CD8-positive, alpha-beta memory T cell (primary cell): ENCODE measurements at places on chromosomes 4 and X.

DNA sequence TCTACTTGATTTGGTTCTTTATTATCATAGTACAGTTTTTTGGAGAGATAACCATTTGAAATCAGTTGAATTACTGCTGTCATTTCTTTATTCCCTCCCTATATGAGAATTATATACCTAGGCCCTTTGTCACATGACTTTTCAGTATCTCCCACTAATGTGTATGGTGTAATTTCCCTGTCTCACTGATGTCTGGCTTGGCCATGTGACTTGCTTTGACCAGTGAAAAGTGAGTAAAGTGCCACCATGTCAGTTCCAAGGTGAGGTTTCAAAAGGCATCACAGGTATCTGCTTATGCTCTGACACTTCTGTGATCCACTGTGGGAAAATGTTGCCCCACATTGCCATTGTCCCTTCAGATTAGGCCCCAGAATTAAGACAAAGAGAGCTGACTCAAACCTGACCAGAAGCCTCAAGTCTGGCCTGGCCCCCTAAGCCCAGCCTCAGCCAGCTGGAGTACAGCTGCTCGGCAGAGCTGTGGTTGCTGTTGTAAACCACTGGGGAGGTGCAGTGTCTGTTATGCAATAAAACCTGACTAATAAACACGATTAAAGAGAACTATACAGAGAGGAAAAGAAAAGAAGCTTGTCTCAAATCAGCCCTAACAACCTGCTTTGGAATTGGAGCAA lies 27.5 kb downstream of the SETD7 start:
- peak; percentile 19 for DNase-seq
- no peak overlapping the region for H3K27ac ChIP-seq
- no peak overlapping the region for H3K4me3 ChIP-seq
- no peaks in the 10 kb centered on the region for H3K27me3 ChIP-seq
- H3K36me3 ChIP-seq = no peaks in the 10 kb centered on the region

GRCh38 chrX:16528620-16529019 lies 121.3 kb upstream of the S100G start:
- H3K4me1 ChIP-seq = peaks cover 23% of the 10 kb centered on the region
- no peaks in the 10 kb centered on the region for H3K27me3 ChIP-seq
- H3K4me3 ChIP-seq = no peak overlapping the region
- no peaks in the 10 kb centered on the region for H3K36me3 ChIP-seq

- no peak for DNase-seq
- H3K4me3 ChIP-seq = no peak overlapping the region
- H3K27ac ChIP-seq = no peak overlapping the region
- H3K27me3 ChIP-seq = no peaks in the 10 kb centered on the region
- H3K36me3 ChIP-seq = no peaks in the 10 kb centered on the region
- H3K4me1 ChIP-seq = no peaks in the 10 kb centered on the region
Measured at GRCh38 chr4:147960971-147961370, 229.1 kb downstream of the ARHGAP10 start.

DNA sequence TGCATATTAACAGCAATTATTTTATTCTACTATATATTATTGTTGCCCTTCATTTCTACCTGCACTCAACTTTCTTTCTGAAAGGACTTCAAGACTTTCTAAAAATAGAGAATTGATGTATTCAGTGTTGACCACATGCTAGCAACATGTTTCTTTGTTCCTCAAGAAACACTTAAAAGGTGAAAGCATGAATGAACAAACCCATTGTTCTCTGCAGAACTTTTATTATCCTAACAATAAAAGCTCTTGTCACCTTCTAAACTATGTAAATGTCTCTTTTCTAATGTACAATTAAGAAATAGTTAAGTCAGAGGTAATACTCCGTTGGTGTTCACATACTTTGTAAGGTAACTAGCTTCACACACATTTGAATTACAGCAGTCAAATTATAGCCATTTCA lies 638.7 kb downstream of the FSTL5 start:
- no peak for DNase-seq
- H3K27me3 ChIP-seq = no peaks in the 10 kb centered on the region
- no peaks in the 10 kb centered on the region for H3K4me1 ChIP-seq
- no peak overlapping the region for H3K27ac ChIP-seq
- H3K4me3 ChIP-seq = no peak overlapping the region

- no peak overlapping the region for H3K4me3 ChIP-seq
- H3K27ac ChIP-seq = no peak overlapping the region
- H3K27me3 ChIP-seq = no peaks in the 10 kb centered on the region
- H3K36me3 ChIP-seq = no peaks in the 10 kb centered on the region
Measured at GRCh38 chrX:87392369-87392768, 125.2 kb upstream of the KLHL4 start.
